ENCODE measurements at places on chromosomes 3 and 15.

DNA sequence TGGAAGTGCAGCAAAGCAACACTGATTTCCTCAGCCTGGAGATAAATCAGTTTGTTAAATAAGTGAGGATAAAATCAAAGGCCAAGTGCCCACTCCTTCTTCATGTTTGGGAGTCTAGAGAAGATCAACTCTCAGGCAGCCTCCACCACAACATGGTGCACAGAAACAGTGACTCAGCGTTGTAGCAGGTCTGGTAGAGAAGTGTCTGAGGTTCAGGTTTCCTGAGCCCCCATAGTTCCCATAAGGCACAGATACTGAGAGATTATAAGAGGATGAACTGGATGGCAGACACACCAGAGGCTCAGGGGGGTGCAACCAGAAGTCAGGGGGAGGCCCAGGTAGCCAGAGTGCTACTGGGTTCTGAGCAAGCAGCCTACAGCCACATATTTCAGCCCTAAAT, 166.7 kb downstream of the FRMD5 start:
- DNase-seq = no peak

DNA sequence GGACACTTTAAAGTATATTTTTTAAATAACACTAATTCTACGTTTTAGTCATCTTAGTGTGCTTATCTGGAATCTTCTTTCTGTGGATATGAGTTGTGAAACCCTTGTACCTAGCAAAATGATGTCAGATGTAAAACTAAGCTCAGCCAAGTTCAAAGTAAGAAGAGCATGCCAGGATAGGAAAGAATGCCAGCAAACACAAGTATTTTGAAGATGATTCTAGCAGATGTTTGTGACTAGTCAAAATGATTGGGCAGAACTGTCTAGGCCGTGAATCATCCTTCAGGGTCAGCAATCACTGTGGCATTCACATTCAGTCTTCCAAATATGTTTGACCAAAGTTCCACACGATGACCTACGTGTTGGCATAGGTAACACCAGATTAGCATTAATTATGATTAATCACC, 5.4 kb upstream of the PLOD2 start:
- no peak for DNase-seq

GRCh38 chr15:86916671-86917360, 837.1 kb downstream of the AGBL1 start:
- DNase-seq = no peak

DNA sequence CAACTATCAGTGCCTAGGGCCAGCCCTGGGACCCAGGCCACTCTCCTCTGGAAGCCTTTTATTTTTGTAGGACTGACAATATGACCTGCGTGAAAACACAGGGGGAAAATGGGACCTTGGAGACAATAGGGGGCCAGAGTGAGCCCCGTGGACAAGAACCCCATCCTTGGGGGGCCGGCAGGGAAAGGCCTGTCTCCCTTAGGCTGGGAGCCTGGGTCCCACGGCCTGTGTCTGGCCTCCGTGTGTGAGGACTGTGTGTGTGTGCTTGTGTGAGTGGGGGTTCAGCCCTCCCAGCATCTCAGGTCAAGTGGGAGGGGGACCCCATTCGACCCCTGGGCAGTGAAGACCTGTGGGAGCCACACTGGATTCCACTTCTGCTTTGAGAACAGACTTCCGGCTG, 53.3 kb downstream of the EXOG start:
- no peak for DNase-seq

- DNase-seq = no peak
These were observed 98.3 kb downstream of the ANO10 start for GRCh38 chr3:43523454-43524053.

Measured in AG04450 (cell line).